Testis (tissue), 5 donors: ENCODE measurements at places on chromosomes 1 and 21. TPM values are rescaled to one million over a fixed set of nuclear protein-coding genes. Genes with fewer than 3 reads are reported as not detected.

DNA sequence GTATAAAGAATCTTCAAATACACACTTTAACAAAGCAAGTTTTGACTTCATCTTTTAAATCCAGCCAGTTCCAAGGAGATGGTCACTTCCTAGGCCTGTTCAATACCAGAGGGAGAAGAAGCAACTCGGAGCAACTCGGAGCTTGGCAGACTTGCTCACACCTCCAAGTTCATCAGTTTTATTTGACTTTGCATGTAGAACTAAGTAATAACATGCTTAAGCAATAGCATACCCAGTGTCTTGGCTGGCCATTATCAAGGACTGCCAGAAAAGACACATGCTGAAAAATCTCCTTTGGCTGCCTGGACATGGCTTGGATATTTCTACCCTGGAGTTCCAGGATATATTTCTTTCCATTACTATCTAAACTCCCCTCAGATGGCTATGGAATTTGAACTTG, 52.6 kb downstream of the GNG12 start:
- no peaks in the 10 kb centered on the region for H3K4me1 ChIP-seq
- DNase-seq: no peak
- no peak overlapping the region for H3K27ac ChIP-seq
- H3K4me3 ChIP-seq: no peak overlapping the region

GRCh38 chr21:16195538-16195910, 465.7 kb downstream of the USP25 start:
- no peaks in the 10 kb centered on the region for H3K27me3 ChIP-seq
- H3K4me3 ChIP-seq: peak overlapping the region; percentile 55
- H3K4me1 ChIP-seq: peaks cover 5% of the 10 kb centered on the region

DNA sequence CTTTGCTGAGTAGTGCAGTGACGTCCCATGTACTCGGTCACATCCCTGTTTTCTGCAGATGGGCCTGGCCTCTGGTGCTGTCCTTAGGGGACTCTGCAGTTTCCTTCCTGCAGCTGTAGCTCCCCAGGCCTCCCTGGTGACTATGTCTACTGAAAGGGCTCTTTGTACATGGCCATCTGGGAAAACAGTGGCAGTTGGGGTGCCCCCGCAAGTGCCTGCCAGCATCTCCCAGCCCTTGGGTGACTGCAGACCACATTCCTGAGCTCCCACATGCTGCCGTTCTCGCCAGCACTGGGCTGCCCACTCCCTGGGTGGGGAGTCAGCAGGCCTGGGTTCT, 37.5 kb upstream of the KCNA10 start:
- H3K27ac ChIP-seq: no peak overlapping the region
- peak; percentile 46 for DNase-seq
- no peaks in the 10 kb centered on the region for H3K36me3 ChIP-seq
- H3K4me1 ChIP-seq: peaks cover 15% of the 10 kb centered on the region
- no peak overlapping the region for H3K4me3 ChIP-seq

- H3K27ac ChIP-seq: no peak overlapping the region
- H3K4me3 ChIP-seq: no peak overlapping the region
These were observed 57.8 kb downstream of the WNT9A start for GRCh38 chr1:227889863-227890405.

GRCh38 chr1:159921700-159922504, 3.4 kb downstream of the TAGLN2 start:
- H3K27me3 ChIP-seq: no peaks in the 10 kb centered on the region
- peaks cover 28% of the 10 kb centered on the region for H3K4me1 ChIP-seq
- peak overlapping the region; percentile 32 for H3K27ac ChIP-seq
- no peak for DNase-seq
- H3K4me3 ChIP-seq: no peak overlapping the region

DNA sequence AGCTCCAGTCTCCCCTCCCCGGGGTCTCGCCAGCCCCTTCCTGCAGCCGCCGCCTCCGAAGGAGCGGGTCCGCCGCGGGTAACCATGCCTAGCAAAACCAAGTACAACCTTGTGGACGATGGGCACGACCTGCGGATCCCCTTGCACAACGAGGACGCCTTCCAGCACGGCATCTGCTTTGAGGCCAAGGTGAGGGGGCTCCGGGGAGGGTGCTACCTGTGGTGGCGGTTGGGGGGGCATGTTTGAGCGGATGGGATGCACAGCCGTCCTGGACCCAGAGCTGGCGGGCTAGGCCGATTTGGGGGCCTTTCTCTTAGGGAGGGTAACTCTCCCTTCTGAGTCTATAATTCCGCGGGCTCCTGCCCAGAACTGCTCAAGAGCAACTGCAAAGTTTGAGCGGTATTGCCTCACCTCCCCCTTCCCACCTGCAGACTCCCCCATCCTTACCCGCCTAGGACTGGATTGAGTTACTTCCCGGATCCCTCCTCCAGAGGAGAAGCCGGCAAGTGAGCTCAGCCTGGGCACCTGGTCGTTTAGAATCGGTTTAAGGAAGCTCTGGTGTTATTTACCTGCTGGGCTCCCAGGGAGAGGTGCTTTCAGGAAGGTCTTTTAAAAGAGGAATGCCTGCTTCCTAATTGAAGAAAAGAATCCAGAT, 730 bp downstream of the NOS1AP start:
- no peaks in the 10 kb centered on the region for H3K27me3 ChIP-seq
- H3K4me1 ChIP-seq: peaks cover 5% of the 10 kb centered on the region
- no peak overlapping the region for H3K27ac ChIP-seq
- no peaks in the 10 kb centered on the region for H3K36me3 ChIP-seq

DNA sequence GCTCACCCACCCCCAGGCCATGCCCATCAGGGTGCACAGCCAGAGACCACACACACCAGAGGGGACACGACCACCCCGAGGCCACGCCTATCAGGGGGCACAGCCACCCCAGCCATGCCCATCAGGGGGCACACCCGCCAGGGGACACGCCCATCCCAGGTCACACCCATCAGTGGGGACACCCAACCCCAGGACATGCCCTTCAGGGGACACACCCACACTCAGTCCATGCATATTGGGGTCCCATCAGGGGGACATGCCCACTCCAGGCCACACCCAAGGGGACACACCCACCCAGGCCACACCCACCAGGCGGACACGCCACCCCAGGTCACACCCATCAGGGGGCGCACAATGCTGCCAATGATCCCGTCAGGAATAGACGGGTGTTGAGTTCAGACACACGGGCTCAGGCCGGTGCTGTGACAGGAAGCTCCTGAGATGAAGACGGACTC, 20.7 kb downstream of the MCM3AP start:
- no peak for DNase-seq
- no peak overlapping the region for H3K27ac ChIP-seq
- peaks cover 4% of the 10 kb centered on the region for H3K36me3 ChIP-seq
- no peaks in the 10 kb centered on the region for H3K27me3 ChIP-seq
- H3K4me3 ChIP-seq: no peak overlapping the region

Gene C1orf35
- 11.3 TPM for polyA plus RNA-seq

Gene TAS1R1
- 5.1 TPM for polyA plus RNA-seq

Gene FAM72C
- polyA plus RNA-seq: 3.4 TPM
